ENCODE measurements at places on chromosomes 16 and 17.

GRCh38 chr17:55454906-55455474 lies 33.4 kb upstream of the MMD start:
- DNase-seq: no peak

DNA sequence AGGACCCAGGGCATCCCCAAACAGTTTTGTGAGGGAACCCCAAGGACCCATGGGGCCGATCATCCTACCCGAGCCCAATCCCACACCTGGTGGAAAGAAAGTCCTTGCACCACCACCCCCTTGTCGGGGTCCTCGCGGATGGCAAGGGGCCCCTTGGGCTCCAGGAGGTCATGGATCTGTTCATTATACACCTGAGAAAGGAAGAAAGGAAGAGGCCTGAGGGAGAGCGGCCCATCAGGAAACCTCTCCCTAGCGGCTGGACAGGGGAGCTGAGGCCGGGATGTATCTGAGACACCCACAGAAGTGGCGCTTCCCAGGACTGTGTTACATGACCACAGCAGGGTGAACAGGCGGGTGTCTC lies 12.8 kb downstream of the KIF18B start:
- DNase-seq: no peak

DNA sequence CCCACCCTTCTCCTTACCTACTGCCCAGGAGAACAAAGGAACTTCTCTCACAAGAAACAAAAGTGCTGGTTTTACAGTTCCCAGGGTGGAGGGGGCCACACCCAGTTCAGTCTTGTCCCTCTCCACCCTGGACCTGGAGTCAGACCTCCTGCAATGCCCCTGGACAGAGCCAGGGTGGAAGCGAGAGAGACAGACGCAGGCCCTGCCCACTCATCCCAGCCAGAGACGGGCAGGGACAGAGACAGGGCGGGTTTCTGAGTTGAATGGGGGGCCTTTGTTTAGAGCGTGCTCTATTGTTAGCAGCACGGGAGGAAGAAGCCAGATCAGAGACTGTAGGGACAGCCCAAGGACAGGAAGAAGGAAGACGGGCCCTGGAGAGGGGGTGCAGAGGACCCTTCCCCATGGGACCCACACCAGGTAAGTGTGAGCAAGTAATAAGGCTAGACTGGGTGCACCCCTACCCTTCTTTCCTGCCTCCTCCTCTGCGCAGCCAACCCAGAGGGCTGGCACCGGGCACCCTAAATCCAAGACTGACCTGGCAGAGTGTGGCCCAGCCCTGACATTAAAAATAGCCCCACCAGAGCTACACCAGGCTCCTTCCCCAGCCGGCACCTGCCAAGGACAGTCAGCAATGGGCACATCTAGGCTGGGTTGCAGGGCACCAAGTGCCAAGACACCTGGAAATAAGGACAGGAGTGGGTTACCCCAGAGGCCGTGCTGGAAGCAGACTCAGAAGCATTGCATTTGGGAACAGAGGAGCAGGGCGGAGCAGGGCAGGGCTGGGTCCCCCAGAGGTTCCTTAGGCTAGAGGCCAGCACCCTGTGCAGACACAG lies 10.9 kb downstream of the JUP start:
- DNase-seq: no peak

DNA sequence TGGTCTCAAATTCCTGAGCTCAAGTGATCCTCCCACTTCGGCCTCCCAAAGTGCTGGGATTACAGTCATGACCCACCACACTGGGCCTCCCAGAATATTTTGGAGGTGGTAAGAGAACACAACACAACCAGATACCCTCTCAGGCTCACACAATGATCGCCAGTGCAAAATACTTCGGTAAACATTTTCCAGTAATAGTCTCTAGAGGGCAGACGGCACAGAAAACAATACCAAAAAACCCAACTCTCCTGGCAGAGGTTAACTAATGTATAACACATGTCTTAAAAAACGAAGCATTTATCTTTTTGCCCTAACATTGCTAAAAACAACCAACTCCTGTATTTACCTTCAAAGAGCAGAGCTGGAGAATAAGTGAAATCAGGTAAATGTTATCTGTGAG lies 10.5 kb downstream of the NUFIP2 start:
- no peak for DNase-seq
